Smooth muscle cell of the pulmonary artery (primary cell): ENCODE measurements at places on chromosomes 12 and 14. TPM values are rescaled to one million over a fixed set of nuclear protein-coding genes. Genes with fewer than 3 reads are reported as not detected.

ADCK1 gene
- total RNA-seq = 4.5 and 6.2 TPM in 2 replicates

NANOG gene
- total RNA-seq = not detected in 2 replicates

KRT74 gene
- not detected in 2 replicates for total RNA-seq

TROAP gene
- total RNA-seq = 2.4 and 3.4 TPM in 2 replicates

RTN1 gene
- 2.8 and 6.9 TPM in 2 replicates for total RNA-seq

SIX6 gene
- total RNA-seq = not detected in 2 replicates

MLH3 gene
- 22.0 and 26.3 TPM in 2 replicates for total RNA-seq
